T-cell (primary cell): ENCODE measurements at places on chromosomes 12 and 14.

GRCh38 chr12:129069886-129070285 is 216.6 kb downstream of the GLT1D1 start:
- no peak for DNase-seq

GRCh38 chr12:127083008-127083949 is 1183.7 kb upstream of the TMEM132C start:
- peak; percentile 52 for DNase-seq

GRCh38 chr12:50248411-50248810 is 34.9 kb downstream of the LIMA1 start:
- no peak for DNase-seq

DNA sequence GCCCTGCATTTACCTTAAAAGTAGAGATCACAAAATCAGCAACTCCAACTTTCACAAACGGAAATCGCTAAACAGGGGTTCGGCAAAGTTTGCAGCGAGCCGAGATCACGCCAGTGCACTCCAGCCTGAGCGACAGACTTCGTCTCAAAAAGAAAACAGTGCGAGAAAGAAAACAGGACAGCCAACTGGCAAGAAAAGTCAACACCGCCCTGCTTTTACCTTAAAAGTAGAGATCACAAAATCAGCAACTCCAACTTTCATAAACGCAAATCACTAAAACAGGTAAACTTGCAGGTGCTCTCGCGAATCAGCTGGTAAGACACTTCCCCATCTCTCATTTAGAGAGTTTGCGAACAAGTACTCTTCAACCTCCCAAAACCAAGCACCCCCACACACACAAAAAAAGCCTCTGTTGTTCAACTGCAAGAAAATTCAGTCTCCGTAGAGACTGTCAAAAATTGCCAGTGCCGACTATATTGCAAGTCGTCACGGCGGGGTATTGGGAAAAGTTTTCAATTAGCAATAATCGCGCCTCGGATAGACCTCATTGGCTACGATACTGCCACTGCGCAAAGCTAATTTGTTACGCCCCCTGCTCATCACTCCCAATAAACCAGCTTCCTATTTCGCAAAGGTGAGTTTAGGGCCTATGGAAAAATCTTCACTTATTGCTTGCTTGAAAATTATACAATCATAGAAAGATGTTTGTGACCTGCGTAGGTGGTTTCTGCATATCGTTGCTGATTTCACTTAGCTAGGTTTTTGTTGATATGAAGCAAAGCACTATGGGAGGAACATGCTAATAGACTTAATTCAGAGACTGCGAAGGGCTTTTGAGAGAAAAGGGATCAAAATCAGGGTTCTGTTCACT is at the start of gene RNU4-1:
RNU4-1 (minus strand) TSS at position 577 of the 871 bp plus-strand sequence.
- DNase-seq, result peak; percentile 75

DNA sequence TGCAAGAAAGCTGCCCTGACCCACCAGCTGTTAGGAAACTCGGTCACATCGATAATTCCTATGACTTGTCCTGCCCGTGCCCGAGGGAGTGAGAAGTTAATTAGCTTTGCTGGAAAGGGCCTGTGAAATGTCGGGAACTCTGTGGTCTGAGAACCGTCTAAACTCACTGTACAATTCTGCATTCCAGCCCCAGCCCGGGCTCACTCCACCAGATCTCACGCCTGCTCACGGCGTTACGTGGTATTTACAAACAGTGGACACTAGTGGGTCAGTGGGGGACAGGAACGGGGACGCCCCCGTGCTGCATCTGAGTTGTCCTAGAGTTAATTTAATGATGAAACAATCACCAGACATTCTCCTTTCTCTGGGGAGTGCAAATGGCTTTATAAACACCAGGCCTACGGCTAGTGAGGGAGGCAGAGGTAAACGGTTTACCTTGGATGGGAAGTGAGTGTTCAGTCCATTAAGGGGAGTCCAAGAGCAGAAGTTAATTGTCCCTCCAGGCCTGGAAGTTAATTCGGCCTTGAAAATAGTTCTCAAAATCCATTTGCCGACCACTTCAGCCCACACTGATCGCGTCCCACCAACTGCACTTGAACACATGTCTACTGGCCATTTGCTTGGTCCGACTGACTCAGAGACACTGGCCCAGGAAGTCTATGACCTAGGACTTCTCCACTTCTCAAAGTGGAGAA is 93.5 kb upstream of the MED13L start:
- DNase-seq, result no peak

GRCh38 chr12:1173781-1174617 is 183.0 kb downstream of the ERC1 start:
- DNase-seq, result no peak

DNA sequence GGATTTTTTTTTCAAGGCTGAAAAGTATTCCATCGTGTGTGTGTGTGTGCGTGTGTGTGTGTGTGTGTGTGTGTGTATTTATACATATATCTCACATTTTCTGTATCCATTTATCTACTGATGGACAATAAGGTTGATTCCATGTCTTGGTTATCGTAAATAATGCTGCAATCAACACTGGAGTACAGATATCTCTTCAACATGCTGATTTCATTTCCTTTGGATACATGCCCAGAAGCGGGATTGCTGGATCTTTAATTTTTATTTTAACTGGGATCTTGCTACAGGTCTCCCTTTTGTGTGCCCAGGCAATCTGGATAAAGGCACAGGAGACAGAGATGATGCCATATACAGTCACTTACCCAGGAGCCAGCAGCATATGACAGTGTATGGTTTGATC is 338.1 kb downstream of the SOX5 start:
- DNase-seq, result no peak

DNA sequence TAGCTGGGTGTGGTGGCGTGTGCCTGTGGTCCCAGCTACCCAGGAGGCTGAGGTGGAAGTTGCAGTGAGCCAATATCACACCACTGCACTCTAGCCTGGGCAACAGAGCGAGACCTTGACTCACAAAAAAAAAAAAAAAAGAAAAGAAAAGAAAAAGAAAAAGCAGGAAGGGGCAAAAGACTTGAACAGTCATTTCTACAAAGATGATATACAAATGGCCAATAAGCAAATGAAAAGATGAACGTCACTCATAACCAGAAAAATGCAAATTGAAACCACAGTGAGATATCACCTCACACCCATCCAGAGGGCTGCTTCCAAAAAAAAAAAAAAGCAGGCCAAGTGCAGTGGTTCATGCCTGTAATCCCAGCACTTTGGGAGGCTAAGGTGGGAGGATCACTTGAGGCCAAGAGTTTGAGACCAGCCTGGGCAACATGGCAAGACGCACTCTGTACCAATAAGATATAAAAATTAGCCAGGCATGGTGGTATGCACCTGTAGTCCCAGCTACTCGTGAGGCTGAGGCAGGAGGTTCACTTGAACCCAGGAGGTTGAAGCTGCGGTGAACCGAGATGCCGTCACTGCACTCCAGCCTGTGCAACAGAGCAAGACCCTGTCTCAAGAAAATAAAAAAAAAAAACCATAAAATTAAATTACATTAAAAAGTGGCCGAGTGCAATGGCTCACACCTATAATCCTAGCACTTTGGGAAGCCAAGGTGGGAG is 20.5 kb downstream of the UBC start:
- DNase-seq, result no peak

DNA sequence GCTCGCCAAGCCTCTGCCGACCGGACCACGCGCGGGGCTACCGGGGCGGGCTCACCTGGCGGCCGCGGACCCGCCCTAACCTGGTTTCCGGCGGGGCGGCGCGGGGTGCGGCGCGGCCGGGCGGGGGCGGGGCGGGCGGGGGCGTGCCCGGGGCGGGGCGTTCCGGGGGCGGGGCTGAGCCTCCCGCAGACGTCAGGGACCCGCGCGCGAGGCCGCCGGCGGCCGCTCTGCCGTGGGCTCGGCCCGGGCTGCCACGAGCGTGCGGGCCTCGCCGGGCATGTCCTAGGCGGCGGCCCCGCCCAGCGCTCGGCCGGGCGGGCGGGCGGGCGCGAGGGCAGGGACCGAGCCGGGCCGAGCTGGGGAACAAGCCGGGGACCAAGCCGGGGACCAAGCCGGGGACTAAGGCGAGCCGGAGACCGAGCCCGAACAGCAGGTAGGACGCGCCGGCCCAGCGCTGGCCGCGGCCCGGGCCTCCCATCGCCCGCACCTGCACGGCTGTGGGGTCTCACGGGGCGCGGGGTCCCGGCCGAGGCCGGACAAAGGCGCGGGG is at the start of gene CEP170B:
CEP170B (plus strand) TSS at position 188 of the 550 bp plus-strand sequence. CDS start 3,183 bp downstream, outside the sequence.
- DNase-seq, result no peak

DNA sequence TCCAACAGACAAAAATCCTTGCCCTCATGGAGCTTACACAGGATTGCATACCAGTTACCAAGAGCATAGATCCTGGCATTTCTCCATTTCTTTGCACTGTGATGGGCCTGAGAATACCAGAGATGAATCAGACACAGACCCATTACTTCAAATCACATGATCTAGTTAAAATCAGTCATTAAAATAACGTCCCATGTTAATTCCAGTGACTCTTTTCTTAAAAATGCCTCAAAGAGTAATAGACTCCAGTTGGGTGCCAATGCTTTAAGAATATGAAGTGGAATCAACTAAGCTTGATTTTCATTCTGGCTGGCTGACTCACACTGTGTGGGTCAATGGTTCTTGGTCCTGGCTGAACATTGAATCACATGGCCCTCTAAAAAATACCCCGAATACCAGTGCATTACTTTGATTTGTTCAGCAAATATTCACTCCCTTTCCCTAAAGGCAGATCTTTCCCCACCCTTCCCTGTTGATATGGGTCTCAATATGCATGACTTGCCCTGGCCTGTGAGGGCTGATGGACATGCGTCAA is 11.0 kb downstream of the ASB2 start:
- no peak for DNase-seq

- DNase-seq, result no peak
These were observed 125.0 kb downstream of the CACNA1C start for GRCh38 chr12:2177751-2178150.

- no peak for DNase-seq
These were observed 17.3 kb upstream of the KCNA1 start for GRCh38 chr12:4892418-4892817.

GRCh38 chr12:46650688-46651087 is 175.1 kb downstream of the SLC38A4 start:
- no peak for DNase-seq

DNA sequence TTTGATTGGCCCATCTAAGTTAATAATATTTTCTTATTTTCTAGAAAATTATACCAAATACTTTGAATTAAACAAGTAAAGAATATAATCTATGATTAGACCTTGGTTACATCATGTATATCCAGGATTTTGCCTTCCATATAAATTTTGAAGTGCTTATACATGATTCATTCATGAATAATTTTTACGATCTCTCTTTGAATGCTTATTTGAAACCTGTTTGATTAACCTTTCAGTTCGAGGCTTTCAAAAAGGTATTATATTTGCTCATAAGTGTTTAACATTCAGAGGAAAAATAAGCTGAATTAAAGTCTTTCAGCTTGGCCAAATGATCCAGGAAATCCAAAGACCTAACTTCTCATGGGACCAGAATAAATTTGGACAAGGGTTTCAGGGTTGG is 495.2 kb upstream of the GARIN6 start:
- no peak for DNase-seq

DNA sequence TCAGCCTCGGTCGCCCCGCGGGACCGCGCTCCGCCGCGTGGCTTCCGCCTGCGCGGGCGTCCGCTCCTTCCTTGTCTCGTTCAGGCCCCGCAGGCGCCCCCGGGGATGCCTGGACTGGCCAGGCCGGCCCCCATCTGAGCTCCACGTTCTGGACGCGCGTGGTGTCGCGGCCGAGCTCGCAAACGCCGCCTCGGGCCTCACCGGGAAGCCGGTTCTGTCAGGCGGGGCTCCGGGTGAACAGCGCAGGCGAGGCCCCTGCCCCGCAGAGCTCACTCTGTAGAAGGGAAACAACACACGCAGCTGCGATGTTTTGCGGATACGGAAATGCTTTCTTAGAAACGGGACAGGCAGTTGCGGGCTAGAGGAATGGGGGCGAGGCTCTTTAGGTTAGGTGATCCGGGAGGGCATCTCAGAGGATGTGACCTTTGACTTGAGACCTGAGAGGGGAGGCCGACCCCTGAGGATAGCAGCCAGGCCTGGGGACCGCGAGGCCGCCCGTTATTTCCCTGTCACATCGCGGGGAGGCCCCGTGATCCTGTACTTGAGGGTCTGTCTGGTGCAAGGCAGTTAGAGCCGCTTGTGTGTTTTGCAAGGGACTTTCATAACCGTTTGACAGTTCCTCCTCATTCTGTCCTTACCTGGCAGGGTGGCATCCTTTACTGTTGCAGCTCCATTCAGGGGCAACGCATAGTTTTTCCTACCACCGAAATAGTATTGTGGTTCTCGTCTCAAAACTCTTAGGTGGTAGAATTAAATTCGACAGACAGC is 584 bp downstream of the VRK1 start:
- DNase-seq, result peak; percentile 36

DNA sequence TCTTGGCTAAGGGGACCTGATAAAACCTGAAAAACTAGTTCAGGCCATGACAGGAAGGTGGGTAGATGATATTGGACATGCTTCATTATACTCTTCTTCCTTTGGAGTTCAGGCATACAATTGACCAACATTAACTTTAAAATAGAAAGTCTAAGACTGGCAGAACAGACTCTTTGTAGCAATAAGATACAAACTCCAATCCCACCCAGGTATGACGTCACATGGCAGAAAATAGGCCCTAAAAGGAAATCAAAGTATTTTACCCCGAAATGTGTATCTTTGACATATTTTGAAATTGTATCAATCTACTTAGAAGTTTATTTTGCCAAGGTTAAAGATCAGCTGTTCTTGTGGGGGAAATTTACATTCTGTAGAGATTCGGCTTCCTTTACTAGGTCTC is 198.1 kb upstream of the LRIG3 start:
- DNase-seq, result no peak

DNA sequence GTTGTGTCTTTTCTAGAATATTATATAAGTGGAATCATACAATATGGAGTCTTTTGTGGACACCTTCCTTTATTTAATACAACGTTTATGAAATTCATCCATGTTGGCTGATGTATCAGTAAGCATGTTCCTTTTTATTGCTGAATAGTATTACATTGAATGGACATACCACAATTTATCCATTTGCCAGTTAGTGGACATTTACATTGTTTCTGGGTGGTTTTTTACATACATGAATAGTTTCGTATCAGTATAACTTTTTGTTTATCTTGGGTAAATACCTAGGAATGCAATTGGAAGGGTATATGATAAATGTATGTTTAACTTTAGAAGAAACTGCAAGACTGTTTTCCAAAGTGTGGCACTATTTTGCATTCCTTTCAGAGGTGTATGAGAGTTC is 23.1 kb downstream of the IQSEC3 start:
- no peak for DNase-seq

- DNase-seq, result no peak
These were observed 13.2 kb downstream of the CLEC4E start for GRCh38 chr12:8527250-8528130.

DNA sequence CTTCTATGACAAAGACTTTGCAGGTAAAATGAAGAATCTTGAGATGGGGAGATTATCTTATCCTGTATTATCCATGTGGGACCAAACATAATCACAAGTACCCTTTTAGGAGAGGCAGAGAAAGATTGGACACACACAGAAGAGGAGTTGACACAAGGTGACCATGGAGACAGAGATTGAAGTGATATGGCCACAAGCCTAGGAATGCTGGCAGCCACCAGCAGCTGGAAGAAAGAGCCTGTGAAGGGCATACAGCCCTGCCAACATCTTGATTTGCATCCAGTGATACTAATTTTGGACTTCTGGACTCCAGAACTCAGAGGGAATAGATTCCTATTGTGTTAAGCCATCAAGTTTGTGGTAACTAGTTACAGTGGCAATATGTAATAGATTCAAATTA is 78.1 kb downstream of the RPS29 start:
- no peak for DNase-seq

- DNase-seq, result no peak
These were observed 12.8 kb downstream of the RITA1 start for GRCh38 chr12:113198296-113198695.

GRCh38 chr12:11729008-11729407 is 79.5 kb downstream of the ETV6 start:
- DNase-seq, result no peak
